SK-N-SH (cell line): ENCODE measurements at places on chromosomes 12 and 14.
A peak's percentile ranks its signal among the peaks of the same experiment; 100 is the strongest.

DNA sequence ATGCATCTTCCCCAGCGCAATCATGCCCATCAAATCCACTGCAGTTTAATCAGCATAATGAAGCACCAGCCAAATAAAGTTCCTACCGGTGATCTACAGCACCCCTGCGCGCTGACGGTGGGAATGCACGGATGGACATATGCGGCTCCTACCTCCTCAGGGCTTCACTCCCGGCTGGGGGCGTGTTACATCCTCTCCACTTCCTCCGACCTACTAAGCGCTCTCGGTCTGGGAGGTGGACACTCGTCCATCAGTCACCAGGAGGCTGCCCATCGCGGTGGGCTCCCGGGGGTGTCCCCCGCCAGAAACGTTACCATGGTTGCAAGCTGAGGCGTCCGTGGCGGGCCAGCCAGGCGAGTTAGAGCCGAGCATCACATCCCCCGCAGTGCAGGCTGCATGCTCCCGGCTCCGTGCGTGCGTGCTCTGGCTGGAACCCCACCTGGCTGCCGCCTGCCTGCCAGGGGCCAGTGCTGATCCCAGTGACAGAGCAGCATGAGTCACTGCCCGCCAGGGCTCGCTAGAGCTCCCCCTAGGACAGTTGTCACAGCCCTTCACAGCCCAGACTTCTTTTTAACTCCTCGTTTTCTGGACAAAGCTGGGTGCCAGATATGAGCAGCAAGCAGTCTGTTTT, 73.0 kb downstream of the CIT start:
- DNase-seq = peak; percentile 86

GRCh38 chr14:103549361-103550311, 12.8 kb downstream of the BAG5 start:
- peak; percentile 38 for DNase-seq

DNA sequence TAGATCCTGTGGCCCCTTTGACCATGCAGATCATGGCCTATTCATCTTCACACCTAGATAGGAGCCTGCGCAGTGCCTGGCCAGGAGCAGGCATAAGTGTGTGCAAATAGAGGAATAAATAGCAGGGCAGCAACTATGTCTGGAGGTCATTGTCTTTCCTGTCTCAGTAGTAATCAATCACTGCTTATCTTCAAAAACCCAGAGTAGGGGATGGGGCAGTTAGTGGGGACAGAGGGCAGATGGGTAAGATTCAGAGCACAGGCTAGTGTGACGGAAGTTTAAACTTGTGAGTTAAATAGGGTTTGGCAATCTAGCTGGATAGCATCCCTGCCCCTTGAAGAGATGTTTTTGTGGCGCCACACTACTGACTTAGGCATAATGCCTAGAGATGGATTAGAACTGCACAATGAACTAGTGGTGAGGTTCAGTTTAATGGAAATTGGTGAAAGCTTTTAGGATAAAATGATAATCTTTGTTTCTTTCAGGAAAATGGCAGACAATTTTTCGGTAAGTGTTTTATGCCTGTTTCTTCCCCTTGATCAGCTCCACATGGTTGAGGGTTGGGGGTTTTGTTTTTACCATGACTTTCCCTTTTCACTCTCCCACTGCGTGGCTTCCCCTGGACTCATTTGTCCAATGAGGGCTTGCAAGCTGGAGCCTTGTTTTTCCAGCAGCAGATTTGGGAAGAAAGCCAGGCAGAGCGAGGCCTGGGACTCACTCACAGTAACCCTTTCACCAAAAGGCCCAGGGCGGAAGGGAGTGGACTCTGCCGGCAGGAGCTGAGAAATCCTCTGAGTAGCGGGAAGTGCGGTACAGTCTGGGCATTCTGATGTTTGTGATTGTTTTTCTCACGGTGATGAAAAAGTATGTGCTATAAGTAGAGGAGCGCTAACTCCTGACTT, 8.1 kb downstream of the LGALS3 start:
- DNase-seq = peak; percentile 39

DNA sequence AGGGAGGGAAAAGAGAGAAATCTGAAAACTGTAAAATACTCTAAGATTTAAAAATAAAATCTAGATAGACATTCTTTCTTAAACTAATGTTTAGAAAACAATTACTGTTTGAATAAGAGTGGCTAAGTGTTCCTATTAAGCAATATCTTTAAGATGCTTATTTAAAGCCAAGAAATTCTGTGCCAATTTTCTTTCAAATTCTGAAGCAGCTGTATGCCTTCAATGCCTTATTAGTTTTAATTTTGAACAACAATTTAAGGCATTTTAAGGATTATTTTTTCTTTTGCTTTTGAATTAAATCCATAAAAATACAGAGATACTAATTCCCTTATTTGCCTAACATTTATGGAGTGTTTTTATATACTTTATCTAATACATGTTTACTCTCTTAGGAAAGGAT, 50.3 kb upstream of the KITLG start:
- DNase-seq = no peak

- DNase-seq = no peak
These were observed 115.8 kb downstream of the SLC25A47 start for GRCh38 chr14:100438678-100439592.

DNA sequence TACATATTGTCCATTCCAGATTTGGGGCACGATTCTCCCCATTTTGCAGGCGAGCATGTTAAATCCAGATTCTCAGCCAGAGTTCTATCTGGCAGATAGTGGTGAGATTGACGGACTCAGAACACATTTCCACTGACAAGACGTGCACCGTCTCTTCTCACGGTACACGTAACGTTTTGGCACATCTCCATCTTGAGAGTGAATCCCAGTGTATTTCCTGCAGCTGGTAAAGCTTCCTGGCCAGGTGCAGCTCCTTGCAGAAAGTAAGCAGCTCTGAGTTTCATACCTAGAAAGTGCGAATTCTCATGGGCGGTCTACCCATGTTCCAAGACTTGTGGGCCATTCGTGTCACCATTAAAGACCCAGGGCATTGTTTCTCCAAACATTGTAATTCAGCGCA, 102.6 kb downstream of the TSPAN9 start:
- no peak for DNase-seq

DNA sequence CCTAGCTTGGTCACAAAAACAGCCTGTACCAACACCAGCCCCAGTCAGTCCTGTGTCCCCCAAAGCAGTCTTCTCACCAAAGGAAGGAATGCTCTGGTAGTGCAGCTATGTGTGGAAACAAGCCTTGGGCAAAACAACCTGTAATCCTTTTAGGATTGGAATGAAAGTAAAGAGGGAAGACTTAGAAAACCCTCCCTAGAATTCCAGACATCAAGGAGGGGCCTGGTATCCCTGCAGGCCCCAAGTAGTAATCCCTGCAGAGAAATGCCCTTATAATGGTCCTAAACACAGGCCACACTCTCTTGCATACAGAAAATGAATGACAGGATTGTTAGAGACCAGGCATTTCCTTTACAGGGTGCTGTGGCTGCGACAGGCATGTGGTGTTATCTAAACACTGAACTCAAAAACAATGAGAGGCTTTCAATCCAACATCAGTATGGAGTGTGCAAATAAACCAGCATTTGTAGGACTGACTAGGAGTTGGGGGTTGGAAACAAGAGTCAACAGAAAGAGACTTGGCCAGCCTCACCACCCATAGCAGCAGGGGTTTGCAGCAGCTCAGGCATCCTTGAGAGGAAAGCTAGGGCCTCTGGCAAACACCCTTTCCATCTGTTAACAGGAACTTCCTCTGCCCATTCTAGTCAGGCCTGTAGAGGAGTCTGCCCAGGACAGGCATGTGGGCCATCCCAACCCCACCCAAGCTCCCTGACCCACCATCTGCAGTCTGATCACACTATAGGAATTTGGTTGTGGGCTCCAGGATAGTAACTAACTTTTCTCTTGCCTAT, 59.1 kb downstream of the DCAF5 start:
- DNase-seq = no peak

GRCh38 chr14:33602396-33602795, 348.5 kb downstream of the EGLN3 start:
- DNase-seq = no peak

DNA sequence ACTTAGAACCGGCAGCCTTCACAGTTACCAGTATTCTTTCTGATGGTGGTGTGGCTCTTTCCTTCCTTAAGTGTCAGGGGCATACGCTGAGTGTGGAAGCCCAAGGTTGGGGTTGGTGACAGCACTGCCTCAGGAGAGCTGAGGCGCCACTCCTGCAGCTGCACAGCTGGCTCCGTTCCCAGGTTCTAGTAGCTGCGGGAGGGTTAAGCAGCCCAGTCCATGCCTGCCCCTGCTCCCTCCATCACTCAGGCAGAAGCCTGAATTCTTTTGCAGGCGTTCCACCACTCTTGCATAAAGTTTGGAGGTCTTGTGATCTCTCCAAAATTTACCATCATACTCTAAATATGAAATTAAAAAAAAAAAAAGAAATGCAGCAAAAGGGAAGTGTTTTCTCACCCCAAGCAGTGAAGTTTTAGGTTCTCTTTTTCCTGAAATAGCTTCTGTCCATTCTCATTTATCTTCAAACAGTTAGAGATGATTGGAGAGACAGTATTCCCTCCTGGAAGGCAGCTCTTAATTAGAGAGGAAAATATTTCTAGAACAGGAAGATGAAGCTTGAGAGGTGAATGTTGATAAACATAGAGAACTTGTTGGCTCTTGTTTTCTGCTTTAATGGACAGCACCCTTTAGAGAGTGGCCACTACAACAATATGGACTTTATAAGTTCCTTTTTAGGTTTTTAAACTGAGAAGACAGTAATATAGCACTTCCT, 136.1 kb downstream of the FGD4 start:
- peak; percentile 81 for DNase-seq

DNA sequence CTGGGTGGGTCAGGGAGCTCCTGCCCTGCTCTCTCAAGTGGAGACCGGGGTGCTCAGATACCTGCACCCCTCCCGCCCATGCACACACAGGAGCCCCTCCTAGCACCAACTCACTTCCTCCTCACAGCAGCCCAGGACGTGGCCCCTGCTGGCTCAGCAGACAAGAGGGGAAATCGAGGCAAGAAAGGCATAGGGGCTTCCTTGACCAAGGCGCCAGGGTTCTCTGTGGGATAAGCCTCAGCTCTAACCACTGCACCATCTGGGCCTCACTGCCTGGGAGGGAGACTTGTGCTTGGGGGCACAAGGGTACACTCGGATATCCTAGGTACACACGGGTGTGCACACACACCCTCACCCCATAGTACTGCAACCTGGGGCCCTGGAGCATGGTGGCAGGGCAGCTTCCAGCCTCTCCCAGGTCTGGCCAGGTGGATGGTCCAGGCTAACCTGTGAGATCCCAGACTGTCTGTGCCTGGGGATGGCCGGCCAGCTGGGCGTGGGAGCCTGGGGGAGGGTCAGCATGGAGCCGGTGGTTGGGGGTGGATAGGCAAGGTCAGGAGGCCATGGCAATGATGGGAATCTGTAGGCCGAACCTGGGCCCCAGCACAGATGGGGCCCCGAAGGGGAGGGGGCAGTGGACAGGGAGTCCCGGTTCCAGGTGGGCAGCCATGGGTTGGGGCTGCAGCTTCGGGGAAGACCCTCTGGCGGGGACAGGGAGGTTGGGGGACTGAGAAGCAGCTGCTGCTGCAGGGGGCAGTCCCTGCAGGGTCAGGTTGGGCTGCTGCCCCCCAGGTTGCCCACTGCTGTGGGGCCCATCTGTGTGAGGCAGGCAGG, 312.4 kb downstream of the TMEM121 start:
- no peak for DNase-seq

DNA sequence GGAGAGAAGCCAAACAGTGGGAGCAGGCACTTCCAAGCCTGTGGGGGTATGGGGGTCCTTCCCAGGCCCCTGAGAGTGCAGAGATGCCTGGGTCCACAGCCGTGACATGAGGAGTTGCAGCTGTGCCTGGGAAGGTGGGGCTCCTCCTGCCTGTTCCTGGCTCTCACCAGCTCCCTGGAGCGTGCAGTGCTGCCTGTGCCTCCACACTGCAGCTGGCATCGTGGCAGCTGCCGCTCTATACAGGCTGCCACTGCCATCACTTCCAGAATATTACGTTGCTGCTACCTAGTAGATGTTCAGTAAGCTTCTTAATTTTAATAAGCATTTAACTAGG, 223.7 kb downstream of the KCNC2 start:
- no peak for DNase-seq

- DNase-seq = no peak
These were observed 109.7 kb downstream of the TMTC3 start for GRCh38 chr12:88251798-88252197.

GRCh38 chr12:42166501-42166900, 21.8 kb upstream of the GXYLT1 start:
- no peak for DNase-seq

DNA sequence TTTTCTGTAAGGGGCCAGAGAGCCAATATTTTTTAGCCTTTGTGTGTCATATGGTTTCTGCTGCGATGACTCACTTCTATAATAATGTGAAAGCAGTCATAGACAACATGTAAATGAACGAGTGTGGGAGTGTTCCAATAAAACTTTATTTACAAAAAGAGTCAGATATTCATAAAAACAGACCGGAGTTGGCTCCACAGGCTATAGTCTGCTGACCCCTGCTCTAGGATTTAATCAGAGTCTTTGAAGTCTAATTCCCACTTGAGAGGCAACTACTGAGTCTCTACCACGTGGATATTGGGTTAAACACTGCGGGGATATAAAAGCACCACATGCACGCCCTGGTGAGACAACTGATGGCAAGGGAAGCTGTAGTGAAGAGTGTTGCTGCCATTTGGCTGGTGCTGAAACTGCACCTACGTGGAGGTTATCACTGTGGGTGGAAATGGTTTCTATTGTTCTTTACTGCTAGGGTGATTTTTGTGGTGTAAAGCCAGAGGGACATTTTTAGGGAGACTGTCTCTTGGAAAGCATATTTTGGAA, 3.6 kb upstream of the NINJ2 start:
- DNase-seq = no peak

DNA sequence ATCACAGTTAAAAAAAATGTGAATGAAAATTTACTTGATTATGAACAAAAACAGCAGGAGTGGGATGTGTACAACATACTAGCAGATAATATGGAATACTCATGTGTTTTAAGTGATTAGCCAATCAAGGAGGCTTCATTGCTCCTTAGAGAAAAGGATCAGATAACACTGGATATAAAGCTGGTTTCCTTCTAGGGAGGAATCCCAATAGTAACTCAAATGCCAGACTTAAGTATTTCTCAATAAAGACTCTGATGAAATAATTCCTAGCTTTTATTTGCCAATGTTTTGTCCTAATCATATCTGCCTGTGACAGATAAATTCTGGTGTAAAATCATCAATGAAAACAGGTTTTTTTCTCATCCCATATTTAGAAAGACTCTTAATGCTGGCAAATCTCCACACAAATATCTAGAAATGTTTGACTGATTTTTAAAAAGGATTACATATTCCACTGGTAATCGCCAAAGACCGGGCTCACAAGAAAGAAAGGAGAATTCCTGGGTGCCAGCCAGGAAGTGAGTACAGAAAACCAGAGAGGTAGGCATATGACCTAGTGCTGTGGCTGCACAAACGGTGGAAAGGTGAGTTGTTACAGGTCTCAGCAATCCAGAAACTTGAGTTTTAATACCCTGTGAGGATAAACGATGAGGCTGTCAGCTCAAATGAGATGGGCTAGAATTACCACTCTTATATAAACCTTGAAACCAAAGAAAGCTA, 108.6 kb upstream of the TTC7B start:
- DNase-seq = no peak
